ENCODE measurements at places on chromosomes 13 and 19.

- DNase-seq: no peak
Measured at GRCh38 chr13:108322206-108322824, 52.8 kb downstream of the TNFSF13B start.

GRCh38 chr19:40742477-40742876, 7.8 kb downstream of the ACTMAP start:
- DNase-seq: no peak

DNA sequence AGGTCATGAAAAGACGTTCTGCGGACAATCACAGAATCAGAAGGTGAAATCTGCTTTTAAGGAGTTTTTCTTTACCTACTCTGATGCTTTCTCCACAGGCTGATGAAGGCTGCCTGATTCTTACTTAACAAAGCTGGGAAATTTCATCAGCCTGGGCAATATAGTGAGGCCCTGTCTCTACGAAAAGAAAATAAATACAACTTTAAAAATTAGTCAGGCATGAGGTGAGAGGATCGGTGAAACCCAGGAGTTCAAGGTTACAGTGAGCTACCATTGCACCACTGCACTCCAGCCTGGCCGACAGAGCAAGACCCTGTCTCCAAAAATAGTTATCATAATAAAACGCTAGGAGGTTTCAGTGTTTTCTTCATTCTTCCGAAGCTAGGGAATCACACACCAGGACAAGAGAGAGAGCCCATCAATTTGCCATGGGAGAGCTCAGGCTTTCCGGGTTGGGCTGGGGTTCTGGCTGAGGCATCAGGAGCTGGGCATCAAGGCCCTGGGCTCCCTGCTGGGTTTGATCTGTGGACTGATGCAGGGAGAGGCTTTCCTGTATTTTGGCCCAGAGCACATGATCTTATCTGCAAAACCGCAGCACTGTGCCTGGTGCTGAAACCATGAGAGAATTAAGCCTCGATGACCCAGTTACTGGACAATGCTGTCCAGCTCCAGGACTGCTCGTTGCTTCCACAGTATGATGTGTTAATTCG, 25.1 kb upstream of the CEBPG start:
- no peak for DNase-seq

DNA sequence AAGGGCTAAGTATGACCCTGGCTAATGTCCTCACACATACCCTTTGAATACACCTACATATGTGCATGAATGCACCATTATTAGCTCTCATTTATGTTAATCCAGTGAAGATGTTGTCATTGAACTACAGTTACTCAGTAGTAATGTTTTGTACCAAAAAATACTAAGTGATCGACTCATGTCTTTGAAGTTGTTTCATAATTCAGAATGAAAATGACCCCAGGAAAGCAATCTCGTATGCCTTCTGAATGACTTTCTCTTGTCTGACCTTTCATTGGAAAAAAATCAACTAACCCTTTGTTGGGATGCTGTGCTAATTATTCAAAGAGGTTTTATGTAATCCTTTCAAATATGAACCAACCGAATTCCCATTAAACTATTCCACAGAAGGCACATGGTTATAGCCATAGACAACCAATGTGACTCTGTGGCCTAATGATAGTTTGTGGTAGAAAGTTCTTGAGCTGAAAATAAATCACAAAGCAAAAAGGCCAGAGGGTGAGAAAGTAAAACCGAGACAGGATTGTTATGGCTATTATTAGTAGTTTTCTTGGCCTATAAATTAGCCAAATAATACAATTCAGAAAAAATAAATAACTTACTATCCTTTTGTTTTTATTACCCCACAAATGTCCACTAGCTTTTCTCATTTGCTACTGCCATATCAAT, 86.8 kb upstream of the STARD13 start:
- DNase-seq: no peak

DNA sequence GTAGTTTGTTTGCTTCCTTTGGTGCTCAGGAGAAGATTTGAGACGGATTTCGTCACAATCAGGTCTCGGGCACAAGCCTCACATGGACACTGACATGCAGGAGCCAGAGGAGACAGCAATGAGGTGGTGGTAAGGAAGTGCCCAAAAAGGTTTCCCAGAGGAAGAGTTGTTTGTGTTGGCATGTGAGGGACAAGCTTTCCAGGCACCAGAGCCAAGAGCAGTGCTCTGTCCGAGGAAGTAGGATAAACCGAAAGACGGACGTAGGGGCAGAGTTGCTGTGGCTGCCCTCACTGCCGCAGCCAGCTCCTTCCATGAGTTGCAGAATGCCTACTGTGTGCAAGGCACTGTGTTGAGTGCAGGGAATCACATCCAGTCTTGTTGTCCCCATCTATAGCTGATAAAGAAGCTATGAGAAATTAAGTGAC, 27.7 kb downstream of the SAE1 start:
- DNase-seq: no peak

GRCh38 chr19:13160557-13160956, 10.3 kb downstream of the IER2 start:
- peak; percentile 36 for DNase-seq

- no peak for DNase-seq
Measured at GRCh38 chr19:50659318-50660087, 10.3 kb downstream of the C19orf81 start.

GRCh38 chr19:29806098-29806866, 5.5 kb upstream of the CCNE1 start:
- DNase-seq: no peak

- DNase-seq: no peak
Measured at GRCh38 chr19:3466635-3467034, 13.7 kb downstream of the SMIM24 start.

GRCh38 chr19:28609091-28609755, 603.7 kb downstream of the UQCRFS1 start:
- no peak for DNase-seq

- DNase-seq: no peak
Measured at GRCh38 chr13:30145709-30146367, 161.5 kb downstream of the KATNAL1 start.

DNA sequence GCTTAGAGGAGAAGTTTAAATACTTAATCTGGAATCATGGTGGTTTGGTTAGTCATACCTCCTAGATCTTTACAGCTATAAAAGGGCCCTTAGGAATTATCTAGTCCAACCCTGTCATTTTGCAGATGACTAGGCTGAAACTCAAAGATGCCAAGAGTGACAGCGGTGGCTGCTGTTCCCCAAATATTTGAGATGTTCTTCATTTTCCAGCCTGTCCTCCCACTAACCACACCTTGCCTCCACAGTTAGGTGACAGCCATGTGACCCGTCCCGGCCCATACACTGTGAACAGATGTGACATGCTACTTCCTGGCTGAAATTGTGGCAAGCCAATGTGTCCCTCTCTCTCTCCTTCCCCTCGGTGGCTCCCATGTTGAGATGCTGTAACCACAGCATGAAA, 225.5 kb upstream of the IPO5 start:
- no peak for DNase-seq

- peak; percentile 54 for DNase-seq
Measured at GRCh38 chr19:44592451-44592890, 20.9 kb upstream of the IGSF23 start.

GRCh38 chr13:25847145-25847544, 204.7 kb downstream of the SHISA2 start:
- no peak for DNase-seq

GRCh38 chr19:37903096-37903495, 3.3 kb downstream of the WDR87 start:
- DNase-seq: peak; percentile 20

GRCh38 chr13:19672990-19673389, 39.5 kb downstream of the MPHOSPH8 start:
- DNase-seq: no peak

DNA sequence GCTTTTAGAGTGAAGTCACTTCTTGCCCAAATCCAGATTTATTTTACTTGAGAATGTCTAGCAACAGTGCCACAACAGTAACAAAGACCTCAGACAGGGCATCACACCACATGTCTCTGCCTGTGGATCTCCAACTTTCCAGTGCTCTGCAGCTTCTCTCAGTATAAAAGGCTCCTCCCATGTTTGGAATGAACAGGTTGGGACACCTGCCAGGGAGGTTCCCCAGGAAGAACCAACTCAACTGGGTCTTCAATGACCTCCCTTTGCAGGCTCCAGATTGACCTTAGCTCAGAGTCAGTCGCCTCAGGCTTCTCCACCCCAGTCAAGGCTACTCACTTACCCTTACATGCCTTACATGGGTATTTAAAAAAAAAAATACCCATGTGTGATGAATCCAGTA, 3.4 kb downstream of the ZNF823 start:
- peak; percentile 16 for DNase-seq

DNA sequence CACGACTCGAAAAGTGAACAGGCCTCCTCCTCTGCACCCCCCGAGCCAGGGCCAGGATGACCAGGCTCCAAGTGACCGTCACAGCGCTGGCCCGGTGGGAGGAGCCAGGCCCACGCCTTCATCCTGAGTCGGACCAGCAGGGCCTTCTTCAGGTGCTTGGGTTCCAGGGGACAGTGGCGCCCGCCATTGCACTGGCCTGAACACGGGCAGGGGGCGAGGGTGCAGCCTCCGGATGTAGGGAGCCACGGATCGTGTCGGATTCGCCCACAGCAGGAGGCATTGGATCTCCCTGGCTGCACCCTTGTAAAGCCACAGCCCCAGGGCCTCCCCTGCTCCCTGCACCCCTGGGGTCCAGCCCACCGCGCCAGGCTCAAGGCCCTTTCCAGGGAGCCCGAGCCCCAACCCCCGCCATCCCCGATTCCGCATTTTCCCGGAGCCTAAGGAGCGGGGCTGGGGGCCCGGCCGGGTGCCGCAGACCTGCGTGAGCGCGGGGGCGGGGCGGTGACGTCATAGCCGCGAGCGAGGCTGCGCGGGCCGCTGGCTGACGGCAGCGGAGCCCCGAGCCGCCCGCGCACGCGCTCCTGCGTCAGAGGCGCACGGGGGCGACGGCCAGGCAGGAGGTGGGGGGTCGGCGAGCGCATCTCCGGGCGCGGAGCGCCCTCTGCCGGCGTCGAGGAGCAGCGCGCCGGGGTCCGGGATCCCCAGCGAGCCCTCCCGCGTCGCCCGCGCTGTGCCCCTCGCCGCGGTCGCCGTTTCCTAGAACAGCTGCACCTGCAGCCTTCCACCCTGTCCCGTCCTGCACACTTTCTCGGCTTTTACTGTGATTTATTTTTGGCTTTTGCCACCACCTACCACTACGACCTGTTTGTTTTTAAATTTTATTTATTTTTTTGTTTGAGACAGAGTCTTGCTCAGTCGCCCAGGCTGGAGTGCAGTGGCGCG, 1.5 kb upstream of the ATP5F1D start:
- DNase-seq: peak; percentile 83

GRCh38 chr19:18649371-18650020, 12.7 kb downstream of the KLHL26 start:
- no peak for DNase-seq

- DNase-seq: no peak
Measured at GRCh38 chr13:73492811-73493210, 434.0 kb downstream of the KLF5 start.

- DNase-seq: peak; percentile 63
Measured at GRCh38 chr19:42420055-42420544, 7.1 kb downstream of the LIPE start.

DNA sequence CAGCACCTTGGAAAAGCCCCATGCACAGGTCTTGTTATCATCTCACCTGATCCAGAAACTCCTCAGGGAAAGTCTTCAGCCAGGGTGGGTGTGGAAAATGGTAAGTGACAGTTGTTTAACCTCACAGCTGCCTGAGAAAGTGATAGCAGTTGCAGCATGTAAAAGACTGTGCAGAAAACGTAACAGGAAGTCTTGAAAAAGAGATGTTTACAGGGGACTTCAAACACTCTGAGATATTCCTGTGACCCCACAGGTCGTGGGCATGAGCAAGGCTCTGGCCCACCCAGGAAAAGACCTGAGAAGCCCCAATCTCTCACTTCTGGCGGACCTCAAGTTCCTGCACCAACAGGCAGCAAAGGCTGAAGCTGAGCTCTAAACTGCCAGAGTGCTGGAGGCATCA, 826.9 kb downstream of the UQCRFS1 start:
- DNase-seq: no peak

DNA sequence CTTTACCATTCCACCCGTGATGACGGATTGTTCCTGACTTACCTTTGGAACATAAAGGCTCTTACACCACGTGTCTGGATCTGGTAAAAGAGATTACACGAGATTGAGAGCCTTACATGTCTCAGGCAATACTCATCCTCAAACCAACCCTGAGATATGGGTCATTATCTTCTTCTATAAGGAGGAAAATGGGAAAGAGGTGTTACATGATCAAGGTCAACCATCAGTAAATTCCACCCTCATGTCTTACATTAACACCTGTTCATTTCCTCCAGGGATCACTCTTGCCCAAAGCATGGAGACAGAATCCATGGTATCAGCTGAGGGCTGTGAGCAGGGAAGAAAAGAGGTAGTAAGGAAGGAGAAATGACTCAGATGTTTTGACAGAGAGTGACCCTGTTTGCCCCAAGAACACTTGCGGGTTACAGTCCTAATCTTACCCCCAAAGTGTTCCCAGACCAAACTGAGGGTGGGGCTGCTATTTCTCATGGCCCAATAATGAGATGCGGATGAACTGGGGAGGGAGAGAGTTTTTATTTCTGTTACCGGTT, 19.6 kb downstream of the LILRB4 start:
- DNase-seq: no peak
